ENCODE measurements at places on chromosomes 1 and 21. TPM values are rescaled to one million over a fixed set of nuclear protein-coding genes. Genes with fewer than 3 reads are reported as not detected.

GRCh38 chr1:230143534-230143933 lies 76.5 kb downstream of the GALNT2 start:
- DNase-seq = no peak

GRCh38 chr1:53377438-53377841 lies 49.6 kb upstream of the LRP8 start:
- no peak for DNase-seq

Gene OPTC
- not detected for total RNA-seq

Gene HORMAD1
- 2.1 TPM for total RNA-seq

Gene KCNJ9
- not detected for total RNA-seq

Data from B cell (primary cell).